ENCODE measurements at places on chromosomes 6 and 20.
A peak's percentile ranks its signal among the peaks of the same experiment; 100 is the strongest.

DNA sequence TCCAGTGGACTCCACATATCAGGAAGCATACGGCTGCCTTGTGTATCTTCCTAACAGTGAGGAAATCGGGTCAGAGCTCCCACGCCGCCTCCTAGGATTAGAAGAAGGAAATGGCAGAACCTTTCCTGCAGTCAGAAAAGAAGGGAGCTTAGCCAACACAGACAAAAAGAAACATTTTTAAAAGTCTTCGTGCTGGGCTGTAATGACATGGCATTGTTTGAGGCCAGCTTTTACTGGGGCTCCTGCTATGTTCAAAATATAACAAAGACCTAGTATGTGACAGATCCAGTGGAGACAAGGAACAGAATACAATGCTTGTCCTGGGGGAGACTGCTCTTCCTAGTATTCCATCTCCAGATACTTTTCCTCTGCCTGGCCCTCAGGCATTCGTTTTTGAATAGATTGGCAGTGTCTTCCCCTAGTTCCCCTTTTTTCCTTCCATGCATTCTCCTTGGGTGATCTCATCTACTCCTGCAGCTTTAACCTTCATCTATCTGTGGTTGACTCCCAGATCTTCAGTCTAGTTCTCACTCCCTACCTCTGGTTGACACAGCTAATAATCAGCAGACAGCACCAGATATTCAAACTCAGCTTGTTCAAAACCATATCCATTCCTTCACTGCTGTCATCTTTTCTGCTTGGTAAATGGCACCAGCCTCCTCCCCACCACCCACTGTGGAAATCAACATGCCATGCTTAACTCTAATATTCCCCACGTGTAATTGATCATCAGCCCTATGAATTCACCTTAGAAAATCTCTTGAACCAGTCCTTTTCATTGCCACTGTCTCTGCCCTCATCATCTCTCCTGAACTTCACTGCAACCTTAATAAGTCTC, 94.5 kb upstream of the VSTM2L start:
- no peak for DNase-seq

DNA sequence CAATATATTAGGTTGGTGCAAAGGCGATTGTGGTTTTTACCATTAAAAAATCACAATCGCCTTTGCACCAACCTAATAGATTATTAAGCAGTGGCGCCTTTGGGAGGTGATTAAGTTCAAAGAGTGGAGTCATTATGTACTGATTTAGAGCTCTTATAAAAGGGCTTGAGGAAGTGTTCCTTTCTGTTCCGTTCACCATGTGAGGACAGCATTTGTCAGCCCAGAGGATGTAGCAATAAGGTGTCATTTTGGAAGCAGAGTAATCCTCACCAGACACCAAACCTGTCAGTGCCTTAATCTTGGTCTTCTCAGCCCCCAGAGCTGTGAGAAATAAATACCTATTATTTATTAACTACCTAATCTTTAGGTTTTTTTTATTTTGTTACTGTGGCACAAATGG, 542.1 kb upstream of the MAN1A1 start:
- no peak for DNase-seq

DNA sequence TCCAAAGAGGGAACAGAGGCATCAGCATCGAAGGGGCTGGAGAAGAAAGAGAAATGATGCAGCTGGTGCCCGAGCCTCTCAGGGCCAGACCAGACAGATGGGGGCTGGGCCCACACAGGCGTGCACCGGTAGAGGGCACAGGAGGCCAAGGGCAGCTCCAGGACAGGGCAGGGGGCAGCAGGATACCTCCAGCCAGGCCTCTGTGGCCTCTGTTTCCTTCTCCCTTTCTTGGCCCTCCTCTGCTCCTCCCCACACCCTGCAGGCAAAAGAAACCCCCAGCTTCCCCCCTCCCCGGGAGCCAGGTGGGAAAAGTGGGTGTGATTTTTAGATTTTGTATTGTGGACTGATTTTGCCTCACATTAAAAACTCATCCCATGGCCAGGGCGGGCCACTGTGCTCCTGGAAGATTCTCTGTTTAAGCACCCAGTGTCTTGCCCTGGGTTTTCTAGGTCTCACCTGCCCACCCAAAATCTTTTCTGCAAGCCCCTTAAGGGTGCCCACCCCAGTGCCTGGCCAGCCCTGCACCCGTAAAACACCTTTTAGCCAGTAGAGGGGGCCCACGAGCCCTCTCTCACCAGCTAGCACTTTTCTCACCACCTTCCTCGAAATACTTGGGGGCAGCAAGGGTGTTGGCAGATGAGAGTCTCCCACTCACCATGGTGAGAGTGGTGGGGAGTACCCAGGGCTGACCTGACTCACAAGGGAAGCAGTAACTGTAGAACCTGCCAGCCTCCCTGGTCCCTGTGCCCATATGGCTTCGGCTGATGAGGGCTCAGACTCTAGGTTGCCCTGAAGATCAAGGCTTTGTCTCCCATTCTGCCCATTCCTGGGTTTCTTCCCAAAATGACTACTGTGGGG, 35.7 kb upstream of the ID1 start:
- DNase-seq = peak; percentile 53

DNA sequence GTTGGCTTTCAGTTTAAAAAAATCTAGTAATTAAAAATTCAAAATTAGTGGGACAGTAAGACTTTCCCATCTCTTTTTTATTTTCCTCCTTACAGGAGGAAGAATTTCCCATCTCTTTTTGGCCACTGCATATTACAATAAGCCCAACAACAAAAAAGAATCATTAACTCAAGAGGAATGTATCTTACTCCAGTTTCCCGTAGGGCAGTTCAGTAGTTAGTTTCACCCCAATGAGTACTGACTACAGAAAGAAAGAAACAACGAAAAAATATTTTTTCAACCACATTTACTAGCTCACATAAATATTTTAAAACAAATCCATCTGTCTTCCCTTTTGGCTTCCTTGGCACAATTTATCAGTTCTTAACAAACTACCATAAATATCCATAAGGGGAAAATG, 14.9 kb upstream of the BLOC1S5 start:
- DNase-seq = no peak

GRCh38 chr6:32936239-32937152, 4.3 kb downstream of the HLA-DMB start:
- DNase-seq = no peak

- DNase-seq = no peak
Observed at GRCh38 chr20:18267815-18268214, 20.5 kb upstream of the ZNF133 start.

GRCh38 chr20:44678242-44678641, 26.7 kb upstream of the ADA start:
- no peak for DNase-seq

- DNase-seq = no peak
Observed at GRCh38 chr6:83474309-83474708, 38.0 kb upstream of the PRSS35 start.

DNA sequence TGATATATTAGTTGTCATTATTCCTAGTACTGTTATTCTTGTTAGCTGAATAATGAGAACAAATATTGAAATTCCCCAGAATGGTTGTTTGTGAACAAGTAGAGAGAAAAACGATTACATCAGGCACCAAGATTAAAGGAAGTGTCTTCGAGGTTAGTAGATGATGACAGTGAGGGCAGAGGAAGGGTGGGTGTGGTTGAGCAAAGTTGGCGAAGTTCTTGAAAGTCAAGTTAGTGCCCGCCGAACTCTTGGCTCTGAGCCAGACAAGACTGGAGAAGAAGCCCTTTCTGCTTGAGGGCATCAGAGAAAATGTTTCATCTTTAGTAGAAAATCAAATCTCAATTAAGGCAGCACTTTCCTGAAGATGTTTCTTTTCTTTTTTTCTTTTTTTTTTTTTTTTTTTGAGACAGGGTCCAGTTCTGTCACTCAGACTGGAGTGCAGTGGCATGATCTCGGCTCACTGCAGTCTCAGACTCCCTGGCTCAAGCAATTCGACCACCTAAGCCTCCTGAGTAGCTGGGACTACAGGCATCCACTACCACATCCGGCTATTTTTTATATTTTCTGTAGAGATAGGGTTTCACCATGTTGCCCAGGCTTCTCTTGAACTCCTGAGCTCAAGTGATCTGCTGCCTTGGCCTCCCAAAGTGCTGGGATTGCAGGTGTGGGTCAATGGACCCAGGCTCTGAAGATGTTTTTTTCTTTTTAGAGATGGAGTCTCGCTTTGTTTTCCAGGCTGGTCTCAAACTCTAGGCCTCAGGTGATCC, 77.1 kb downstream of the SGK1 start:
- peak; percentile 85 for DNase-seq

- peak; percentile 82 for DNase-seq
Observed at GRCh38 chr6:125780540-125781313, 10.0 kb upstream of the NCOA7 start.

DNA sequence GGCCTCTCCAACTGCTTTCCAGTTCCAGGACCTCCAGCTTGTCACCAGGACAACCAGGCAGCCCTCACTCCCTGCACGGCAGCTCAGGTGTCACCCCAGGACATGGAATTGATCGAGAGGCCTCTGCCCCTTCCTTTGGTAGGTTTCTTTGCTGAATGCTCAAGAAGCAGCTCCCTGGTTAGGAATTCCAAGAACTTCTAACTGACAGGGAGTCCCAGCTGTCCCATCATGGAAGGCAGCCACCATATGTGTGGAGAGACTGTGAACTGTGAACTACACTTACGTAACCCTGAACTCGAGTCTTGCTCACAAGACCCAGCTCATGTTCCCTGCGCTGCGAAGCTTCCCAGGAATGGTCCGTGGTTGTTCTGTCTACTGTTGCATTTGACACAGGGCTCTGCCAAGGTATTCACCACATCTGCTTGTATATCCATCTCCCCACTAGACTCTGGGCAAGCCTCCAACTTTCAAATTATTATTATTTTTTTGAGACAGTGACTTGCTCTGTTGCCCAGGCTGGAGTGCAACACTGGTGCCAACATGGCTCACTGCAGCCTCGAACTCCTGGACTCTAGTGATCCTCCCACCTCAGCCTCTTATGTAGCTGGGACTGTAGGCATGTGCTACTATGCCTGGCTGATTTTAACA, 35.7 kb downstream of the MGME1 start:
- DNase-seq = no peak

- DNase-seq = no peak
Observed at GRCh38 chr20:53940360-53940702, 130.1 kb downstream of the BCAS1 start.

DNA sequence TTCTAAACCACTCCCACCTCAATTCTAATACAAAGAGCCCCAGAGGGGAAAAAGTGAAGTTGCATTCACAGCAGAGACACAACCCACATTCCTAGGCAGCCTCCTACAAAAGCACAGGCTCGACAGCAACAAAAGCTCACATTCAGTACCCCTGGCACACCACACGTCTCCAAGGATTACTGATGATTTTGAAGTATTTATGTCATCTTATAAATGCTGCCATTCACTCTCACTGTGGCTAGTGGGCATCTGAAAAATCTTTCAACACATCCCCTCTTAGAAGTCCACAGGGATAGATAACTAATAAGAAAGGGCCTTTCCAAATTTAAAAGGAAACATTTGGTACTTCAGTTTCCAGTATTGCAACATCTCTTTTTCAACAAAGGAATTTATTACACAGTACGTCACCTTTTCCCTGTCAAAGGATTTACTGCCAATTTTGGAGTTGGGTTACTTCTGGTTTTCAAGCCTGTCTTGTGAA, 146.7 kb downstream of the TASP1 start:
- DNase-seq = no peak

DNA sequence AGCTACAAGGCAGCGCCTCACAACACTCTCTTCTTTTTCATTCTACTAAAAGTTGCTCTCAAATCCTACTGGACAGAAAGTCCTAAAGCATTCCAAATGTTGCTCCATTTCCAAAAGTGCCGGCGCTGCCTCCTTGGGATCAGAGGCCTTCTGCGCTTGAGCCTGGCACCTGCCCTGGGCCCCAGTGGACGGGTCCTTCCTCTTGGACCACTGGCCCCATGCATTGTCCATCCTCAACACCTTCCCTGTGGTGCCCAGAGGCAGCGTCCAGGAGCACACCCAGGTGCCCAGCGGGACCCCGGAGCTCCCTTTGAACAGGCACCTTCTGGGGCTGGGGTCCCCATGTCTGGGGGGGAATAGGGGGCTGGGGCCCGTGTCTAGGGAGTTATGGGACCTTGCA, 205.2 kb downstream of the ERMARD start:
- DNase-seq = no peak

DNA sequence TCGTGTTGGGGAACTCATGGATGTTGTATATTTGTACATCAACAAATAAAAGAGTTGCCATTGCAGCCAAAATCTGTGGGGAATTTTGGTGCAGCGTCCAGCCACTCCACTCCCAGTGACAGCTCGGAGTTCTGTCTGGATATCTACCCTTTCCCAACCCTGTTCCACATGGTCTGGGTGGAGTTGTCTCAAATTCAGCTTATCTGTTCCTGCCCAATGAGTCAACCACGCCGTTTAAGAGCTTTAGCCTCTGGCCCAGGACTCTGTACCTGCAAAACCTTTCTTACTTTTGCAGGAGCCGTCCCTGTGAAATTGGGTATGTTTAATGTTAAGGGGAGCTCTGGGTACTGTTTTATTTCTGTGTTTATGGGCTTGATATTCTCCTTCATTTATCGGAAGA, 33.9 kb upstream of the OVOL2 start:
- no peak for DNase-seq

DNA sequence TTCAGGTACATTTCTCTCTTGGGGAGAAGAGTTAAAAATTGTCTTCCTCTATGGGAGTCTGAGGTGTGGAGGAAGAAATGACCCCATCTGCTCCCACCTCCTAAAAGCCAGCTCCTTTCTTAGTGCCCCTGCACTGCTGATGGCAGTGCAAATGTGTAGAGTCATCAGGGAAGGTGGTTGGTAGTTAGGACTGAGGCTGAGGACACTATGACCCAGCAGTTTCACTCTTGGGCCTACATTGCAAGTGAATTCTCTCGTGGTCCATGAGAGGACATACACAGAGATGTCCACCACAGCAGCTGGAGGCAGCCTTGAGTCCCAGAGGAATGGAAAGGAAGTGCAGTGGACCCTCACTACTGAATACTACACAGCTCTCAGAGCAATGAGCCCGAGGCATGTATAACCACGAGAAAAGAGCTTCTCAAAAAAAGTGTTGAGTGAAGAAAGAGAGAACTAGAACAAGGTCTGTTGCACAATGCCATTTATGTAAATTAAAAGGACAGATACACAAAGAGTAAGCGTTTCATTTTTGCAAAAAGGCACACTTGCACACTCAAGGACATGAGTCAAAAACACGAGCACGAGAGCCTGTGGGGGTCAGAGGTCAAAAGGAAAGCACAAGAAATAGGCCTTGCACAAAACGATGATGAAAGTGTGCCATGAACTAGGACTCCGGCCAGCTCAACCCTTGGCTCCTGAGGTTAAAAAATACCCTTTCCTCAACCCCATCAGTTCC, 308.2 kb upstream of the PRND start:
- no peak for DNase-seq

GRCh38 chr6:158041370-158041769, 59.7 kb downstream of the SYNJ2 start:
- no peak for DNase-seq
